ENCODE measurements at places on chromosomes 6 and 20.

GRCh38 chr6:37582306-37582705 is 82.6 kb upstream of the CCDC167 start:
- H3K27me3 ChIP-seq = no peaks in the 10 kb centered on the region
- H3K4me3 ChIP-seq = no peak overlapping the region

DNA sequence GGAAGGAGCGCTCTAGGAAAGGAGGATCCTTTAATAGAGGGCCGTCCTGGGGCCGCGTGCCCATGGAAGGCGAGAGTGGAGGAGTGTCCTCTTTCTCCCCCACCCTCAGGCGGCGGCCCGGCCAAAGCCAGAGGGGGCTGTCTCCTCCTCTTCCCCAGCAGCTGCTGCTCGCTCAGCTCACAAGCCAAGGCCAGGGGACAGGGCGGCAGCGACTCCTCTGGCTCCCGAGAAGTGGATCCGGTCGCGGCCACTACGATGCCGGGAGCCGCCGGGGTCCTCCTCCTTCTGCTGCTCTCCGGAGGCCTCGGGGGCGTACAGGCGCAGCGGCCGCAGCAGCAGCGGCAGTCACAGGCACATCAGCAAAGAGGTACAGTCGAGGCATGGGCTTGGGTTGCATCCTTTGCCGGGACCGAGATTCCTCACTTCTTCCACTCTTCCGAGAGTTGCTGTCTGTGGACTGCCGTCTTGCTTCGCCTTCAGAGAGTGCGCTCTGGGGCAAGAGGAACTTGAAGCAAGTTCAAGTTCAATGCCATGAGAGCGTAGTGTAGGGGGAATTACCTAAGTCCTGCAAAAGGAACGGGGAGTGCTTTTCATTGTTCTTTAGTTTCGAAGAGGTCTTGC is at the start of gene LAMA2:
Gene LAMA2 (plus strand): TSS at position 148 of the 621 bp plus-strand sequence. CDS start 108 bp downstream, at position 256.
- no peaks in the 10 kb centered on the region for H3K36me3 ChIP-seq
- H3K27ac ChIP-seq = peak within 1 kb of the TSS; percentile 54
- H3K4me3 ChIP-seq = peak within 1 kb of the TSS; percentile 46
- peak; percentile 90 for DNase-seq
- no peaks in the 10 kb centered on the region for H3K27me3 ChIP-seq

GRCh38 chr6:136087986-136088385 is 162.1 kb downstream of the MTFR2 start:
- no peak overlapping the region for H3K27ac ChIP-seq
- no peak overlapping the region for H3K4me3 ChIP-seq
- DNase-seq = no peak
- H3K27me3 ChIP-seq = no peaks in the 10 kb centered on the region

DNA sequence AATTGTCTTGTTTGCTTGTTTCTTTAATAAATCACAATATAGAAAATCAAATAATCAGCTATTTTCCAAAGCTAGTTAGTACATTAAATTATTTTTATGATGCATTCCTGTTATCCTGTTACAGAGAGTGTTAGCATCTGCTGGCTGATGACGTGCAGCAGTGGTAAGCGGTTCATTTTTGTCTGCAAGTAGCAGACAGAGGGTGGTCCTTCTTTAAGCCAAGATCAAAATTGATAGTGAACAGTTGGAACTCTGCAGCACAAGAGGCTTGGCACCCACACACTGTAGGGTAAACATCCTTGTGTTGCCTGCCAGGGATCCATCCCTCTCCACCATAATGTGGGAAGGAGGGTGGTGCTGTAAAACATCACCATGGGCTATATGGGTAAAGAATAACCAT is 158.3 kb downstream of the FRK start:
- no peaks in the 10 kb centered on the region for H3K4me1 ChIP-seq
- H3K4me3 ChIP-seq = no peak overlapping the region
- H3K27ac ChIP-seq = no peak overlapping the region
- DNase-seq = no peak
- H3K27me3 ChIP-seq = no peaks in the 10 kb centered on the region
- H3K36me3 ChIP-seq = no peaks in the 10 kb centered on the region

GRCh38 chr6:69866351-69866769 is at the start of gene COL19A1:
COL19A1 (plus strand) TSS chr6:69866556; CDS start chr6:69879568, 13,012 bp downstream.
- no peak within 1 kb of the TSS for H3K27ac ChIP-seq
- H3K4me3 ChIP-seq = peak within 1 kb of the TSS; percentile 42
- no peaks in the 10 kb centered on the region for H3K27me3 ChIP-seq
- no peaks in the 10 kb centered on the region for H3K36me3 ChIP-seq
- DNase-seq = peak; percentile 76

- H3K36me3 ChIP-seq = no peaks in the 10 kb centered on the region
- peaks cover 10% of the 10 kb centered on the region for H3K4me1 ChIP-seq
- no peak overlapping the region for H3K4me3 ChIP-seq
- no peaks in the 10 kb centered on the region for H3K27me3 ChIP-seq
- no peak for DNase-seq
- no peak overlapping the region for H3K27ac ChIP-seq
These were observed 16.4 kb upstream of the BLOC1S5 start for GRCh38 chr6:8080362-8081151.

GRCh38 chr6:106059331-106059730 is 26.8 kb upstream of the PRDM1 start:
- H3K27ac ChIP-seq = no peak overlapping the region
- no peaks in the 10 kb centered on the region for H3K4me1 ChIP-seq
- H3K4me3 ChIP-seq = no peak overlapping the region
- H3K27me3 ChIP-seq = no peaks in the 10 kb centered on the region
- no peaks in the 10 kb centered on the region for H3K36me3 ChIP-seq
- DNase-seq = no peak

GRCh38 chr20:1118004-1118335 is 432 bp upstream of the PSMF1 start:
- no peak for DNase-seq
- H3K4me3 ChIP-seq = peak overlapping the region; percentile 39
- no peaks in the 10 kb centered on the region for H3K27me3 ChIP-seq
- H3K36me3 ChIP-seq = no peaks in the 10 kb centered on the region

DNA sequence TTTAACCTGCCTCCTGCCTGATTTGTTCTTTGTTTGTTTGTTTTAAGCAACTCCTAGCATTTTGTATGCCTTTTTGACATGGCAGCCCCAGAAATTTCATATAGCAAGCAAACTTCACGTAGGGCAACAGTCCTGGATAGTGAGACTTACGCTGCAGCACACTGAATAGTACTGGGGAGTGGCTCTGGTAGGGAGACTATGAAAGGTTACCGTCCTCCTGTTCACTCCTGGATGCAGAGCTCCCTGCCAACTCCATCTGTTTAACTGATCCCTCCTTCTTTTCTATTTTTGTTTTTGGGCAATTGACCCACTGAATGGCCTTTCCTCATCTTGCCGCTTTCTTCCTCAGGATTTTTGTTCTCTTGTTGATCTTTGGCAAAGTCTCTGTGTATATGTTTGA is 44.5 kb upstream of the BMP6 start:
- DNase-seq = no peak
- H3K4me1 ChIP-seq = no peaks in the 10 kb centered on the region
- no peaks in the 10 kb centered on the region for H3K36me3 ChIP-seq
- H3K27me3 ChIP-seq = peaks cover 7% of the 10 kb centered on the region
- H3K27ac ChIP-seq = no peak overlapping the region

- no peak for DNase-seq
- no peaks in the 10 kb centered on the region for H3K36me3 ChIP-seq
- H3K4me3 ChIP-seq = no peak overlapping the region
- no peaks in the 10 kb centered on the region for H3K27me3 ChIP-seq
- H3K27ac ChIP-seq = no peak overlapping the region
- no peaks in the 10 kb centered on the region for H3K4me1 ChIP-seq
These were observed 10.6 kb upstream of the SUPT3H start for GRCh38 chr6:45388328-45388727.

- H3K4me3 ChIP-seq = no peak overlapping the region
- no peaks in the 10 kb centered on the region for H3K4me1 ChIP-seq
- H3K36me3 ChIP-seq = no peaks in the 10 kb centered on the region
- H3K27me3 ChIP-seq = no peaks in the 10 kb centered on the region
- no peak for DNase-seq
These were observed 27.8 kb upstream of the PLCB1 start for GRCh38 chr20:8104252-8104651.

DNA sequence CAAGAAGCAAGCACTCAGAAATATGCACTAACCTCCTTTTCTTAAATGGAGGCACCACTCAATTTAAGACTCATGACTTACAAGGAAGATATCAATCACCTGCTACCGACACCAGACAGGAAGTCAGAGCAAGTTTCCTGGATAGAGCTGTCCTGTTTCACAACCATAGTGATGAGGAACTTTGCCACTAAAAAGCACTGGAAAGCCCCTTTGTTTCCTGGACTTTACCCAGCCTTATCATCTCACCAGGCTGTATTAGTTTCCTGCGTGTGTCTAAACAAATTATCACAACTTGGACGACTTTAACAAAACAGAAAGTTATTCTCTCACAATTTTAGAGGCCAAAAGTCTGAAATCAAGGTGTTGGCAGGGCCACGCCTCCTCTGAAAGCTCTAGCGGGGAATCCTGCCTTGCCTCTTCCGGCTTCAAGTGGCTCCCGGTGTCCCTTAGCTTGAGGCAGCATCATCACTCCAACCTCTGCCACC is 253.8 kb upstream of the STXBP5 start:
- no peak overlapping the region for H3K4me3 ChIP-seq
- H3K27me3 ChIP-seq = no peaks in the 10 kb centered on the region
- DNase-seq = no peak
- H3K27ac ChIP-seq = no peak overlapping the region
- no peaks in the 10 kb centered on the region for H3K36me3 ChIP-seq

GRCh38 chr6:108102965-108103364 is 28.4 kb upstream of the OSTM1 start:
- no peaks in the 10 kb centered on the region for H3K27me3 ChIP-seq
- no peaks in the 10 kb centered on the region for H3K36me3 ChIP-seq
- H3K4me1 ChIP-seq = no peaks in the 10 kb centered on the region
- no peak overlapping the region for H3K27ac ChIP-seq
- H3K4me3 ChIP-seq = no peak overlapping the region

DNA sequence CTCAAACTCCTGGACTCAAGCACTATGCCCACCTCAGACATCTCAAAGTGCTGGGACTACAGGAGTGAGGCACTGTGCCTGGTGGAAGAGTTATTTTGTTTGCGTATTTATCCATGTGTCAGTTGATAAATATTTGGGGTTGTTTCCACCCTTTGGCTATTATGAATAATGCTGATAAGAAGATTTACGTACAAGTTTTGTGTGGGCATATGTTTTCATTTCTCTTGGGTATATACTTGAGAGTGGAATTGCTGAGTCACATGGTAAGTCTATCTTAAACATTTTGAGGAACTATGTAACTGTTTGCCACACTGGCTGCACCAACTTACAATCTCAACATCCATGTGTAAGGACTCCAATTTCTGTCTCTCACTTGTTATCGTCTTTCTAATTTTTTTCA is 200.3 kb downstream of the RNGTT start:
- no peak overlapping the region for H3K27ac ChIP-seq
- no peak overlapping the region for H3K4me3 ChIP-seq
- H3K27me3 ChIP-seq = no peaks in the 10 kb centered on the region

- no peak overlapping the region for H3K27ac ChIP-seq
- no peak overlapping the region for H3K4me3 ChIP-seq
- no peaks in the 10 kb centered on the region for H3K4me1 ChIP-seq
These were observed 102.4 kb upstream of the SPTLC3 start for GRCh38 chr20:12906361-12906760.

DNA sequence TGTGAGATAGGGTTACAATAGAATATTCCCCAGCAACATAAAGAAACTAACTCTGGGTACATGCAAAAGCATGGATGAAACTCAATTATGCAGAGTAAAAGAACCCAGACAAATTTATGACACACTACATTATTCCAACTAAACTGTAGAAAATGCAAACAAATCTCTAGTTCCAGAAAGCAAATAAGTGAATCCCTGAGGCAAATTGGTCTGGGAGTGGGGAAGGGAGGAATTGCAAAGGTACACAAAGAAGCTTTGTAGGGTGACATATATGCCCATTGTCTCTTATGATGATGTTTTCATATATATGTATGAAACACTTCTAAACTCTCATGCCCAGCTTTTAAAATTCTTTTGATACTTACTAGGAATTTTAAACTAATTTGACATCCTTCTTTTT is 266.0 kb downstream of the CDKAL1 start:
- H3K4me3 ChIP-seq = no peak overlapping the region
- no peaks in the 10 kb centered on the region for H3K36me3 ChIP-seq
- DNase-seq = no peak
- H3K4me1 ChIP-seq = no peaks in the 10 kb centered on the region
- no peak overlapping the region for H3K27ac ChIP-seq

GRCh38 chr6:30267423-30267822 is 54.2 kb upstream of the TRIM26 start:
- H3K4me3 ChIP-seq = no peak overlapping the region
- H3K36me3 ChIP-seq = no peaks in the 10 kb centered on the region
- H3K4me1 ChIP-seq = no peaks in the 10 kb centered on the region
- no peak for DNase-seq
- H3K27ac ChIP-seq = no peak overlapping the region

DNA sequence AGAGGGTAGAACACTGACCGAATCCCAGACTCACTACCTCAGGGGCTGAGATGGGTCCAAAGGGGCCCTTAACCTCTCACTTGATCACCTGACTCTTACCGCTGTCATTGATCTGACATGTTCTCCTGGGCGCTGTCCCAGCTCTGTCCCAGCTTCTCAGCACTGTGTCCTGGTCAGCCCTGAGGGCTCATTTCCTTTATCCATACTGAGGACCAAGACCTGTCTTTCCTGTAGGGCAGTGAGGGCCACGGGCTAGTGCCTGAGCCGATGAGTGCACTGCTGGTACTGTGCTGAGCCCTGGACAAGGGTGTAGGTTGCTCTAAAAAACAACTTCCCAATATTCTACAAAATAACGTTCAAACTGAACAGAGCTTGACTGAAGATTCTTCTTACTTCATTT is 131.5 kb downstream of the MTHFD1L start:
- no peak overlapping the region for H3K4me3 ChIP-seq
- H3K36me3 ChIP-seq = no peaks in the 10 kb centered on the region
- H3K4me1 ChIP-seq = no peaks in the 10 kb centered on the region
- no peak for DNase-seq

GRCh38 chr20:14199111-14199510 is 138.3 kb downstream of the FLRT3 start:
- H3K27me3 ChIP-seq = no peaks in the 10 kb centered on the region
- H3K4me1 ChIP-seq = peaks cover 4% of the 10 kb centered on the region
- H3K36me3 ChIP-seq = no peaks in the 10 kb centered on the region
- no peak for DNase-seq
- H3K27ac ChIP-seq = no peak overlapping the region

DNA sequence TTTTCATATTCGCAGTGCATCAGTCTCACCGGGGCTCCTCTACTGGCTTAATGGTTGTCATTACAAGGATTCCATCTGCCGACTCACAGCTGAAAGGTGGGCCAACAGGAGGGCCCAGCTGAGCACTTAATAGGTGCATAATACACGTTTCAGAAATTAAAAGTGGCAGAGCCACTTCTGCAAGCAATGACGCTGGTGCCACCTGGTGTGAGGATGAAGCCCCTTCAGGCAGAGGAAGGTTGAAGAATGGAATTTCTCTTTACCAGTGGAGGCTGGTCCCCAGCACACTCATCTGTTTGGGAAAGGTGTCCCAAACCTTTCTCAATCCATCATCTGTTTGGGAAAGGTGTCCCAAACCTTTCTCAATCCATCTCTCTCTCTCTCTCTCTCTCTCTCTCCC is 8.2 kb upstream of the STMND1 start:
- H3K36me3 ChIP-seq = no peaks in the 10 kb centered on the region
- DNase-seq = no peak

- no peak overlapping the region for H3K27ac ChIP-seq
- peaks cover 3% of the 10 kb centered on the region for H3K4me1 ChIP-seq
- H3K27me3 ChIP-seq = no peaks in the 10 kb centered on the region
- H3K36me3 ChIP-seq = peaks cover 1% of the 10 kb centered on the region
- no peak overlapping the region for H3K4me3 ChIP-seq
These were observed 20.1 kb downstream of the DHX35 start for GRCh38 chr20:38982291-38982690.

Data from aorta (tissue), 5 donors.